ENCODE measurements at places on chromosomes 6 and 20.

DNA sequence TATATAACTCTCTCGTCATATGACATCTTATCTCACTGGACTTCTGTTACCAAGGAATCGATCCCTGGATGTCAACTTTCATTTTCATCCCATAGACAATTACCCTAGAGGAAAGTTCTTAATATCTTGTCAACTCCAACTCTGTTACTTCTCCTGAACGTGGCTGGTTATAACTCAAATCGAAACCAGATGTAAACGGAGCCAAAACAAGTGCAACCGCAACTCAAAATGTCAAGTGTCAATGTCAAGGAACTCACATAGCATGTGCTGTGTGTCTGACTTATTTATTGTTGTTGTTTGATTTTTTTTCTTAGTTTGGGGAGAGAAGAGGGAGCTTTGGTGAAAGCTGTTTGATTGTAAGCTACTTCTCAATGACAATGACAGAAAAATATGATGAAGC, 108.6 kb downstream of the VIP start:
- DNase-seq = no peak

- DNase-seq = no peak
Observed at GRCh38 chr20:14672066-14672465, 334.7 kb upstream of the FLRT3 start.

- DNase-seq = no peak
Observed at GRCh38 chr6:119348748-119349360, 707 bp downstream of the MAN1A1 start.

DNA sequence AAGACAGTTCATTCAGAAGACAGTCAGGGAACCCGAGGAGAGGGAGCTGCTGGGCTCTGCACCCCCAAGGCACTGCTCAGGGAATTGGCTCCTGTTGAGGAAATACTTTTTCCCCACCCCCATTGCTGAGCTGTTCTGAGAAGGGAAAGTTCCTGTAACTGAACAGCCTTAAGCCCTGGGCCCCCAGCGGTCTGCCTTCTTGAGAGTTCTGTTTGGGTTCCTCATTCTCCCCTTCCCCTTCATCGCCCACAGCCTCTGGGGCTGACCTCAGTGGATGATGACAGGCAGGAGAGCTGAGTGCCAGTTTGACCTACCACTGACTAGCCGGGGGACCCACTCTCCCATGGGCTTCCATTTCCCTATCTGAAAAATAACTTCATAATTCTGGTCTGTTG, 10.7 kb downstream of the HCK start:
- no peak for DNase-seq

All from GM19239 (cell line).